Uterus (tissue), 4 donors: ENCODE measurements at places on chromosomes 3 and 15.

- no peak for DNase-seq
Measured at GRCh38 chr15:93460717-93461116, 371.7 kb upstream of the RGMA start.

DNA sequence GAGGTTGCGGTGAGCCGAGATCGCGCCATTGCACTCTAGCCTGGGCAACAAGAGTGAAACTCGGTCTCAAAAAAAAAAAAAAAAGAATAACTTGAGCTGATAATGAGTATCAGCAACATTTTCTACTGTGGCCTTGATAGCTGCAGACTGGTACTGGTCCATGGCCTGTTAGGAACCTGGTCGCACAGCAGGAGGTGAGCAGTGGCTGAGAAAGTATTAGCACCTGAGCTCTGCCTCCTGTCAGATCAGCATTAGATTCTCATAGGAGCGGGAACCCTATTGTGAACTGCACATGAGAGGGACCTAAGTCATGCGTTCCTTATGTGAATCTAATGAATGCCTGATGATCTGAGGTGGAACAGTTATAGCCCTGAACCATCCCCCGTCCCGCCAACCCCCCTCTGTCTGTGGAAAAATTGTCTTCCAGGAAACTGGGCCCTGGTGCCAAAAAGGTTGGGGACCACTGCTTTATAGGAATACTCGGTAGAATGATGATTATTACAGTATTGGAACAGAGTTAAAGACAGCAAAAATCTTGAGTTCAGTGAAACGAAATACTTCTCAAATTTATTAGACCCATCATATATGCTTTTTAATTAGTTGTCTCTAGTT lies 126.0 kb downstream of the ZNF609 start:
- no peak for DNase-seq

DNA sequence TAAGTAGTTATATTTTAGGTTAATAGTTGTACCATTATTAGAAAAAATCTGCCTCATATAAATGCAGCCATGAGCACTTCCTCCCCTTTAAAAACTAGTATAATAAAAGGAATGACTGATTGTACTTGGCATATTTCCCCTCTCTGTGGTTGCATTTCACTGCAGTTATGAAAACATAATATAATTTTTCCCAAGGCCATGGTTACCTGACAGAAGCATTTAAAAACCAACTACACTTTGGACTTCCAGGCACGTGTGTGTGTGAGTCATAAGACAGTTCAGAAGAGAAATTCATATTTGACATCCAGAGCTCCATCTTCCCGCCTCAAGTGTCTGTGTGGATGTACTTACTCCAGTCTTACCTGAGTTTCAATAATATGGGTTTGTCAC lies 828.2 kb upstream of the CFAP20DC start:
- DNase-seq = no peak

DNA sequence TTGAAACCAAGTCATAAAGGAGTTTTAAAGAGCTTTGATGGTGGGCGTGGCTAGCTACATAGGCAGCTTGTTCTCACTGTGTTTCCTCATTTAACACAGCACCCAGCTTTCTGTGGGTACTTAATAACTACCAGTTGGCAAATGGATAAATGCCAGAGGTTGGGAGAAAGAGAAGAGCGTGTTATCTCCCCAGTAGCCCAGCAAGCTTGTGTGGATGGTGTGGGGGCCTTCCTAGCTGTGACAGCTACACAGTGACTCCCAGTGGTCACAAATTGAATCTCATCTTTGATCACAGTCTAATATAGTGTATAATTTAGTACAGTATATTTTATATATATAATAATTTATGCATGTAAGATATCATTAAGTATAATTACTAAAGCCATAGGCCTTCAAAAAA lies 984.1 kb downstream of the EPHA3 start:
- no peak for DNase-seq

DNA sequence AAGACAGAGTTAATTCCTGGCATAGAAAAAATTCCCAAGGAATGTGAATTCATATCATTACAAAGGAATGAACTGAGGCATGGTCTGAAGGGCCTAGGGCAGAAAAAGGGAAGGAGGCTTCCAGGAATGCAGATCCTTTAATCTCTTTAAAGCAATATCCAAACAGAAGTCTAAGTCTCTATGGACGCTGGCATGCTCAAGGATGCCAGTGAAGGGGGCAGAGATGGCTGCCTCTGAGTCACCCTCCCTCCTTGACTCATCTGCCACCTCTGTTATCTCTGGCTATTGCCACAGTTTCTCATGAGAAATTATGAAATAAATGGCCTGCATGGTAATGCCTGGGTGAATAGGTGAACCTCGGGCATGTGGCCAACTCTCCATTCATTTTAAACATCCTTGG lies 96.3 kb upstream of the BCL6 start:
- no peak for DNase-seq

DNA sequence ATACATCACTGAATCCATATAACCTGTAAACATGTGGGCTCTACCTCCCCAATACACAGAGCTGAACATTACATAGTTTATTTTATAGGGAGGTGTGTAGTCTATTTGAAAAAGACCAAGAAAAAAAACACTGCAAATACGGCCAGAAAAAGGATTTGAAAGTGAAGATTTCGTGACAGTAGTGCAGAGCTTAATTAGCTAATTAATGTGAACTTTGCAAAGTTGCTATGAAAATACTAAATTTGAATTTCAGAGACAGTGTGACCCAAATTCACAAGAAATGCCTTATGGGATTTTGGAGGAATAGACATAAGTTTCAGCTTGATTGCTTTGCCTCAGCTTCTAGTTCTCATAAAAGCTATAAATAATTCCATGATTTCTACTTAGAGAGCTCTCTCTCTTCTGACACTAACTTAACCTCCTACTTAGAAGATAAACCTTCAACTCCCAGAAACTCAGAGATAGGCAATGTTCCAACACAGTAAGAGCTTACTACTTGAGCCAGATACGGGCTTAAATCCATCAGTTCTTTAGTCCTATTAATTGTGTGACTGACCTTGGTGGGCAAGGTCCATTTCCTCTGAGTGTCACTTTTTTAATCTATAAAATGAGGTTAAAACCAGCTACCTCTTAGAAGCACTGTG lies 87.3 kb upstream of the THBS1 start:
- no peak for DNase-seq

GRCh38 chr15:26877831-26878230 lies 11.0 kb downstream of the GABRA5 start:
- no peak for DNase-seq

GRCh38 chr3:11551036-11551435 lies 92.7 kb downstream of the VGLL4 start:
- DNase-seq = no peak

DNA sequence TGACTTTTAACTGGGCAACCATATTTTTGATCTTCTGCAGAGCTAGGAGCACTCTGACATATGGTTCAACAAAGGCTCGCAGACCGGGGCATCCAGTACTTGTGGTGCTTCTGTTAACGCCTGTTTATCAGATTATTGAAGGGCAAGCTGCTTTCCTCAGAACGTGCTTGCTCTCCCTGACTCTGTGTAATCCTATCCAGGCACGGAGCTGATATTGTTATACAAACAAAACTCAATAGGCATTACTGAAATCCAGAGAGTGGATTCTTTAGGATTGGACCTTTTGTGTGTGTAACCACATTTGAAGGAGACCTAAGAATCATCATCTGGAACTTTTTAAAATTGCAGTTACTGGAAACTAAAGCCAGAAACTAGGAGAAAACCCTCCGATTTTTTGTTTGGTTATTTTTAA lies 246.5 kb downstream of the PTPRG start:
- DNase-seq = no peak

DNA sequence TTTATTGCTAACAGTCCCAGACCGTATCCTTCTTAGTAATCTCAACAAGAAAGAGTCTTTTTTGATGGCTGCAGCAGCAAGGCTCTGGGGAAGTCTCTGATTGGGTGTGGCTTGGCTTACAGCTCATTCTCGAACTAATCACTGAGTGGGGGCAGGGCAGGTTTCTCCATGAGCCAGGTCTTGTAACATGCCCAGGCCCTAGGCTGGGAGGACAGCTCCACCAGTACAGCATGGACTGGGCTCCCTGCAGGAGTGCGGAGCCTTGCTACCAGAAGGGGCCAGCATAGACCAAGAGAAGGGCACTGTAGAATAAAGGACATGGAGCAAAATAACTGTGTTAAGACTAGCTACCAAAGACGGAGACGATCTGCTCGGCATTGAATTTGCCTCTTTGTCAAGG lies 7.2 kb downstream of the CD276 start:
- peak; percentile 54 for DNase-seq

GRCh38 chr3:158911586-158911985 lies 109.7 kb downstream of the MFSD1 start:
- DNase-seq = no peak

DNA sequence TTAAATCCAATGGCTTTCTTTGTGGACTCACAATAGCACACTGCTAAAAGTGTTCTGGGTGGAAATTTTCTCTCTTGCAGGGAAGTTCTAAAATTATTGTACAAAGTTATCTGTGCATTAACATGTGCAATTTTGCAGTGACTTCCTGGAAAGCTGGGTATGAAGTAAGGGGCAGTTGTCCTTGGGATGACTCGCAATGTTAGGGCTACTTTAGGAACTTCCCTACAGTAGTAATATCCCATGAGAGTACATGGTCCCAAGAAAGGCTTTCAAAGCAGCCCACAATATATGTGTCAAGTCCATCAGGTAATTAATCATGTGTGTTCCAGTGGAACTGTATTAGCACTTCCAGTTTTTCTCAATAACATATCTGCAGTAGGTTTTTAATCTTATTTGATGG lies 201.0 kb upstream of the UBE2E2 start:
- DNase-seq = no peak

DNA sequence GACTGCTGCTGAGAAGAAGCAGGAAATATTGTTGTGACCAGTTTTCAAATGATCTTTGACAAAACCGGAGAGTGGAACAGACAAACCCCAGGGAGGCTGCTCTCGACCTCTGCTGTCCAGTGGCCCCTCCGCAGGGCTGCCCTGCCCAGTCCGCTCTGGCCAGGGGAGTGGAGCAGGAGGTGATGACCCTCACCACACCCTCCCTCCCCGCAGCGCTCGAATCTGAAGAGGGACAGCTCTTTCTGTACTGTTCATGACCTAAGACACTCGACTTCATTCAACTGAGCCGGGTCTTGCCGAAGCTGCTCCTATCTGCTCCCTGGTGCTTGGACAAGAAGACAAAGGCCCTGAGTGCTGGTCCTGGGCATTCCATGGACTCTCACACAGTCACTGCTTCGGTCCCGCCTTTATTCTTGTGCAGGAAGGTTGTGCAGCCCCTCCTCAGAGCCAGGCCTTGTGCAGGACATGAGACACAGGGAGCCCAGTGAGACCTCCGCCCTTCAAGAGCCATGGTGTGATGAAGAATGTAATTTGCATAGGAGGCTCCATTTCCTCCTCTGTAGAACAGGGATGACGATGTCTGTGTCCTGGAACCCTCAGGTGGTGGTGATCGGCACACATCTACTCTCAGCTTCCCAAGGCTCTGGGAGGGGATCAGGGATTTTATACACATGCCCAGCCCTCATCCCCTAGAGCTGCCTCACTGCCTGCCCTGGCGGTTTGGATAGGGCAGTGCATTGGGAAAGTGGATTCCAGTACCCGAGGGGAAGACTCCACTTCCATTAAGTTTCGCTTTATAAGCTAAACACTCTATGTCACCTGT lies 97.1 kb upstream of the PRR20G start:
- no peak for DNase-seq

GRCh38 chr3:66314455-66314854 lies 93.7 kb downstream of the SLC25A26 start:
- DNase-seq = no peak

DNA sequence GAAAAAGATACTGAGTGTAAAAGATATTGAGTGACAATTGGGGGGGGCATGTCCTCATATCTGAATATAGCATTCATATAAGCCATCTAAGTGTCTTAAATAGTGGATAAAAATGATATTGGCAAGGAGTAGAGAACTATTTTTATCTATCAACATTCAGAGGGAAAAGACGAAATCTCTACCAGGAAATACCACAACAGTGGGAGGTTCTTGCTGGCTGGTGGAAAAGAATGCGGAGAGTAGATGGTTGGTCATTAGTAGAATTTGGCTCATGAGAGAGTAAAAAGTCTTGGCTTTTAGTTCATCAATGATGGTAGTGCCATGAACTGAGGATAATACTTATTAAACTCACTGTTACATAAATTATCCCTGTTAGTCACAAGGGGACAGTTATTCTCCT lies 4.8 kb upstream of the TCF12 start:
- no peak for DNase-seq

DNA sequence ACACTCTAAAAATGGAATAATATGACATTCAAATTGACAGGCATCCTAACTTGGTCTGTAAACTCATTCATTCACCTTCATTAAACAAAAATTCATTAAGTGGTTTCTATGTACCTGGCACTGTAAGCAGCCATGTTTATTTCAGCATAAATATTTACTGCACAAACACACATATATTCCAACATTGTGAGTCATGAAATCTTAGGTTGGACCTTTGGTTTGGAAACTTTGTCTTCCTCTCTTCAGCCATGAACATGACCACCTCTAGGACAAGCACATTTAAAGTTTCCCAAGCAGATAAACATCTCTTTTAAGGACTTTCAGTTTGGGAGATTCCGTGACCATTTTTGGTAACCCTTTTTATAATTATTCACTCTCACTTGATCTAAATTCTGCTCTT lies 131.8 kb downstream of the TPRG1 start:
- no peak for DNase-seq

GRCh38 chr3:54861248-54862067 lies 66.4 kb downstream of the LRTM1 start:
- DNase-seq = no peak

DNA sequence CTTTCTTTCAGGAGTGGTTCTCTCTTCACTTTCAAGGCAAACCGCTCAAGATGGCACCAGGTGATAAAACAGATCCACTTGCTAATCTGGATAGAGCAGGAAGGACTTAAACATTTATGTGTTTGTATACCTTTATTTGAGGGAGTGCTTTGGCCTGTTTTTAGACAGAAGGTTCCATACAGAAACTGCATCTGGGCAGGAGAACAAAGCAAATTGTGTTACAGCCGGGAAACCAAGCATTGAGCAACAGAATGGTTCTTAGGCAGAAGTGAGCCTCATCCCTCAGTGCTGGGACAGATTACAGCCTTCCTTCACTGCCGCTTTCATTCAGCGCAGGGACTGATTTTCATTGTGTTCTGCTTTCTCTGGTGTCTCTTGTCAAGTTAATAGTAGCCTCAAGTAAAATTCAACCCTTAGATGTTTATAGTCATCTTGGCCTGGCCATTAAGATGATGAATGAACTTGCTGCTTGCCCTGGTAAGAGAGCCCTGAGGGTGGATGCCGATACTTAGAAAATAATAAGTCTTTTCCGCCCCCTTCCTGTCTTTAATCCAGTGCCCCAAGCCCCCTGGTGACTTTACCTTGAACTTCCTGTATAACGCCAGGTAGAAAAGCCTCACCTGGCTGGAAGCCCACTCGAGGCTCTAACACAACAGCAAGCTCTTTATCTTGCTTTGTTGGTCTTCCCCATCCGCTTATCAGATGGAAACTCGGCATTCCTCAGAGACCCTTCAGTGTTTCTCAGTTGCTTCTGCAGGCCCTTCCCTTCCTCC lies 168.0 kb upstream of the CTDSPL start:
- no peak for DNase-seq
